ENCODE measurements at places on chromosomes 1 and 21.

GRCh38 chr1:33335020-33335419 lies 14.1 kb upstream of the A3GALT2 start:
- DNase-seq: no peak

GRCh38 chr1:198918920-198919319 lies 280.1 kb downstream of the PTPRC start:
- DNase-seq: no peak

DNA sequence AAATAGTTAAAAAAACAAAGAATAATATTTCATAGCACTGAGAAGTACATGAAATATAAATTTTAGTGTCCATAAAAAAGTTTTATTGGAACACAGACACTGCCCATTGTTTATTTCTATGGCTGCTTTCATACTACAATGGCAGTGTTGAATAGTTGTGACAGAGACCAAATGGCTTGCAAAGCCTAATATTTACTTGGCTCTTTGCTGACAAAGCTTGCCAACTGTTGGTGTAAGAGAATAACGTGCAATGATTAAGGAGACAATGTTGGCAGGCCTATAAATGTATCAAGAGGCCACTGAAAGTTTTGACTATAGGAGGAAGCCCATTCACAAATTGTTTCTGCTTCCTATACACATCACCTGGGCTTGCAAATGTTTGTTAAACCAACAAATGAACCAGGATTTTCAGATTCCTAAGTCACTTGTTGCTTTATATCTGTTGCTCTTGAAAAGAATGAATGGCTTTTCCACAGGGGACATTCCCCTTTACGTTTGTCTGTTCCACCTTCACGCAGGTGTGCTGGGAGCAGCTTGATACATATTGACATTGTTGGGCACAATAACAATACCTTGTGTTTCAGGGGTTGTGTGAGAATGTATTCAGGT lies 5.5 kb upstream of the ST6GALNAC3 start:
- no peak for DNase-seq

DNA sequence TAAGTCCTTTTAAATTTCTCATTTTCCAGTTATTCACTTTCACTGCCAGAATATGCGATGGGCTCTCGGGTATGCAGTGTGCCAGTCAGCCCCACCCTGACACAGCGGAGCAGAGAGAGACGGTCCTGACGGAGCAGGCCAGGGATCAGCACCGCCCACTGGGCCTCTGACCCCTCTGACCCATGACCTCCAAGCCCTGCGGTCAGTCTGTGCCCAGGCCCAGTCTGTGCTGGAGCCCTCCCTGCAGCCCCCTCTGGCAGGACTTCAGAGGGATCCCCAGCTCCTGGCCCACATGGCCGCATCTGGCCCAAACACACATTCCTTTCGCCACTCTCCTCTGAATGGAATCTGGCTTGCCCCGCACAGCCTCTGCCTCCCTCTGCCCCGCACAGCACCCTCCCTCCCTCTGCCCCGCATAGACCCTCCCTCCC lies 43.4 kb upstream of the COL6A2 start:
- DNase-seq: no peak

Measured in CD4-positive, alpha-beta T cell treated with Interleukin-17A for 4 hours (primary cell).